ENCODE measurements at places on chromosomes 4 and X.

GRCh38 chrX:118943102-118943501, 31.3 kb upstream of the LONRF3 start:
- no peak for DNase-seq
- H3K4me3 ChIP-seq: no peak overlapping the region
- no peaks in the 10 kb centered on the region for H3K4me1 ChIP-seq
- H3K36me3 ChIP-seq: no peaks in the 10 kb centered on the region
- no peak overlapping the region for H3K27ac ChIP-seq
- no peaks in the 10 kb centered on the region for H3K27me3 ChIP-seq

DNA sequence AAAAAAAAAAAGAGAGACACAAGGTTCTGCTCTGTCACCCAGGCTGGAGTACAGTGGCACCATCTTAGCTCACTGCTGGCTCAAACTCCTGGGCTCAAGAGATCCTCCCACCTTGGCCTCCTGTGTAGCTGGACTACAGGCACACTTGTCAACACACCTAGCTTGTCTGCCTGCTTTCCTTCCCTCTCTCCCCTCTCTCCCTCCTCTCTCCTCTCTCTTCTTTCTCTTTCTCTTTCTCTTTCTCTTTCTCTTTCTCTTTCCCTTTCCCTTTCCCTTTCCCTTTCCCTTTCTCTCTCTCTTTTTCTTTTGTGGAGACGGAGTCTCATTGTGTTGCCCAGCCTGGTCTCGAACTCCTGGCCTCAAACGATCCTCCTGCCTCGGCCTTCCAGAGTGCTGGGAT, 132.1 kb downstream of the DIPK2B start:
- H3K36me3 ChIP-seq: peaks cover 18% of the 10 kb centered on the region
- H3K27me3 ChIP-seq: no peaks in the 10 kb centered on the region
- peak overlapping the region; percentile 13 for H3K4me3 ChIP-seq
- no peak for DNase-seq

- H3K4me1 ChIP-seq: no peaks in the 10 kb centered on the region
- no peak overlapping the region for H3K27ac ChIP-seq
- no peaks in the 10 kb centered on the region for H3K27me3 ChIP-seq
- H3K36me3 ChIP-seq: no peaks in the 10 kb centered on the region
- no peak for DNase-seq
These were observed 104.8 kb downstream of the GASK1B start for GRCh38 chr4:158068068-158068467.

GRCh38 chrX:38183596-38183995, 37.1 kb downstream of the SRPX start:
- no peaks in the 10 kb centered on the region for H3K4me1 ChIP-seq
- no peaks in the 10 kb centered on the region for H3K36me3 ChIP-seq
- no peak overlapping the region for H3K27ac ChIP-seq
- peaks cover 11% of the 10 kb centered on the region for H3K27me3 ChIP-seq
